ENCODE measurements at places on chromosomes 1 and 21.

GRCh38 chr1:17733661-17734060, 21.5 kb upstream of the ACTL8 start:
- no peak for DNase-seq

DNA sequence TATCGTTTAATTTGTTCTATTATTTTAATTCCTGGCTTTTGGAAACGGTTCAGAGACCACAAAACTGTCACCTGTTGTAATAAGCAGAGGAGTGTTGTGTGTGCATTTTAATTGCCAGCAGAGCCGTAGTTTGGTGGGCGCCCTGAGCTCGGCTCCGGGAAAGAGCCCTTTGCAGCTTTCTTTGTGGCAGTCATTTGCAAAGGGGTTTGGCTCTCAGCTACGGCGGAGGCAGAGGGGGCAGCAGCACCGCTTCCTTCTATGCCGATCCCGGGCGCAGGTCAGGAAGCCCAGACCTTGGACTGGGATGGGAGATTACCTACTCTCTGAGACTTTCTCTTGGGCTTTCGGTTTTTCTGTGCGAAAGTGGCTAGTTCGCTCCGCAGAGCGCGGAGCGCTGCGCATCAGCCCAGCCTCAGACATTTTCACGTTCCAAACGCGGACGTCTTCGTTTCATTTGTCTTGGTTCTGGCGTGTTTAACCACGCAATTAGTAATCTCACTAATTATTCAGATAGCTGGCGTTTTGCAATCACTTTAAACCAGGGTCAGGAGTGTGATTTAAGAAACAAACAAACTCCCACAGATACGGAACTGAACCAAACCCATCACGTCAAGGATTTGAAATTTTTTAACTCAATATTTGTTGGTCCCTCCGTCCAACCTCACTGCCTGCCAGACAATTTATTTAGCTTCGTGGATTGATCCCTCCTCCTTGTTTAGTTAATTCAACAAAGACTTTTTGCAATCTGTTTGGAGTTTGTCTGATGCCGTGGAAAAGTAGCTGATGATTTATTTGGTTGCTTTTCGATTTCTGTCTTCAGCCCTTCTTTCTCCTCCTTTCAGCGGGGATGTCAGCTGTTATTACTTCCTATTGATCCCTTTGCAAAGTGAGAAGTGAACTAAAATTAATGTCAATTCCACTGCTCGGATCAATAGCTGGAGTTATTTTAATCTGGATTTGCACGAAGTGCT, 3.9 kb downstream of the RNF220 start:
- DNase-seq, result no peak

DNA sequence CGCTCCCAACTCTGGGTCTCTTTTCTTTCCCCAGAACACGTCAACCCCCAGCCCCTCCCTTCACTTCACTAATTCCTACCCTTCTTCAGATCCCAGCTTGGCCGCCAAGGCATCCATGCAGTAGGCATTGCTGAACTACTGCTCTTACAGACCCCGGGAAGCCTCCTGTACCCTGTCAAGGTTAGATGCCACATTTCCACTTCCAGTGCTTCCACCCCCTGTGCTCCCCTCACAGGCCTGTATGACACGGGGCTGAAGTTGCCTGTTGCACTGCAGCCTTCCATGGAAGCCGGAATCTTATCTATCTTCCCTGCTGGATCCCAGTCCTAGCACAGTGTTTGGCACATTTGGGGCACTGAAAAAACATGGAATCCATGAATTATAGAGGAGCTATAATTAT, 99.0 kb upstream of the SOD1 start:
- no peak for DNase-seq

GRCh38 chr1:16092923-16093511, 19.6 kb upstream of the FAM131C start:
- DNase-seq, result no peak

DNA sequence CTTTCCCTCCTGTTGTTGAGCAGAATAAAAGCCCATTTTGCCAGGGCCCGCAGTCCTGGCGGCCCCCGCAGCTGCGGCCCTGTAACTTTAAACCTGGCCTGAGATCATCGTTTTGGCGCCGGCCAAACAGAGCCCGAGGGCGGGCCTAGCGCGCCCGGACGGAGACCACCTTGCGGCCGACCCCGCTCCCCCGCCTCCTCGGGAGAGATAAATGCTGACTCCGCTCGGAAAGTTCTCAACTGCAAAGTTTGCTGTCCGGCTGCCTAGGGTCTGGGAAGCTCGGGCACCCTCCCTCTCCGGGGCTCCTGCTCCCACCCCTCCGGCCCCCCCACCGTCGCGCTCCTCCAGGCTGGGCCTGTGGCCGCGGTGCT, at the start of gene PDPN:
TSS of gene PDPN (plus strand) at position 238 of the 371 bp plus-strand sequence. CDS start 202 bp downstream, outside the sequence.
- DNase-seq, result peak; percentile 85

DNA sequence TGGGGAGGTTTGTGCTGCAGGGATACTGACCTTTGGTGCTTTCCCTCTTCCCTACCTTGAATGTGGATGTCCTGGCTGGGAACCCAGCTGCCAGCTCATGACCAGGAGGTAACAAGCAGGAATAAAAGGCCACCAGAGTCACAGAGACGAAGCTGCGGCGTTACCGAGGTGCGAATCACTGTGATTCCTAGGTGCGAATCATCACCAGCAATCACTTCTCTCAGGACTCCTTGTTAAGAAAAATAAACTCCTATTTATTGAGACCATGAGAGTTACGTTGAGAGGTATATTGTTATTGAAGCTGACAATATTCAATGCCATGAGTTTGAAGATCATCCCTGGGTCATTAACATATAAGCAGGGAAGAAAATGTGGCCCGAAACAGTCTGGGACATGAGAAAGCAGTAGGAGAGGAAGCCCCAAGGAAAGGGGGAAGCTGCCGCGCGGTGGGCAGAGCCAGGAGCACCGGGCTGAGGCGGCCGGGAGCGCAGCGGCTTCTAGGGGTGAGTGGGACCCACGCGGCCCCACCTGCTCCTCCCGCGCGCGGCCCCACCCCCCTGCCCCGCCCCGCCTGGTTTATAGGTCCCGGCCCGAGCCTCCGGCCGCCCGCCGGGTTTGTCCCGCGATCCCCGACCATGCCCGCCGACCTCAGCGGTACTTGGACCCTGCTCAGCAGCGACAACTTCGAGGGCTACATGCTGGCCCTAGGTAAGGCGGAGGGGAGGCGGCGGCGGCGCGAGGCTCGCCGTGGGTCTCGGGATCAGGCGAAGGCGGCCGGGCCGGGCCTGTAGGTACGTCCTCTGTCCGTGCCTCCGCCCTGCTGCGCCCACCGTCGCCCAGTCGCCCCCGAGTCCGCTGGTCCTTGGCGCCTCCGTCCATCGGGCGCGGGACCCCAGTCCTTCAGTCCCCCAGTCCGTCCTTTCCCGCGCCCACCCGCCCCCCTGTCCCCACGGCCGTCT, at the start of gene RBP7:
TSS of gene RBP7 (plus strand) at position 605 of the 959 bp plus-strand sequence. CDS start at position 636, 31 bp downstream.
- peak; percentile 72 for DNase-seq

DNA sequence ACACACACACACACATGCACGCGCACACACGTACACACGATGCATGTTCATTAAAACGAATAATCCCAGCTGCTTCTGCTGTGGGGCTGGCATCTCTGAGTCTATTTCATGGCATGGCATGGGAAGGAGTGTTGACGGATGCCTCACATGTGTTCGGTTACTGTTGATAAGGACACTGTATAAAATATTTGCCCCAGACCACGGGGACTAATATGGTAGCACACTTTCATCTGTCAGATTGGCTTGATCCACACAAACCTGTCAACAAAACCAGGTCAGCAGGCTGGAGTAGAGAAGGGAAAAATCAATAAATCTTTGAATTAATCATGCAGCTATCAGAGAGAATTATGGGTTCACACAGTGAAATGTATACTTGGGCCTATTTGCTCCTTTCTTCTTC, 171.9 kb downstream of the DSCAM start:
- DNase-seq, result no peak

DNA sequence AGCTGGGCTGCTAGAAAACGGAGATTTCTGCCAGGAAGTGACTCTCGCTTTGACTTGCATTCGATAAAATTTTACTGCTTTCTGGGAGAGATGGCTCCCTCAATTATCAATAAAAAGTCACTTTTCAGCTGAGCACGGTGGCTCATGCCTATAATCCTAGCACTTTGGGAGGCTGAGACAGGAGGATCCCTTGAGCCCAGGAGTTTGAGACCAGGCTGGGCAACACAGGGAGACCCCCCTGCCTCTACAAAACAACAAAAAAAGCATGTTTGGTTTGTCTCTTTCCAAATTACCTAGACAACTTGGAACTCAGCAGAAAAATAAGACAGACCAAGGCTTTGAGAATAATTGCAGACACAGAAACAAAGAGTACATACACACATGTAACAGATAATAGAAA, 12.9 kb upstream of the ENSA start:
- no peak for DNase-seq

DNA sequence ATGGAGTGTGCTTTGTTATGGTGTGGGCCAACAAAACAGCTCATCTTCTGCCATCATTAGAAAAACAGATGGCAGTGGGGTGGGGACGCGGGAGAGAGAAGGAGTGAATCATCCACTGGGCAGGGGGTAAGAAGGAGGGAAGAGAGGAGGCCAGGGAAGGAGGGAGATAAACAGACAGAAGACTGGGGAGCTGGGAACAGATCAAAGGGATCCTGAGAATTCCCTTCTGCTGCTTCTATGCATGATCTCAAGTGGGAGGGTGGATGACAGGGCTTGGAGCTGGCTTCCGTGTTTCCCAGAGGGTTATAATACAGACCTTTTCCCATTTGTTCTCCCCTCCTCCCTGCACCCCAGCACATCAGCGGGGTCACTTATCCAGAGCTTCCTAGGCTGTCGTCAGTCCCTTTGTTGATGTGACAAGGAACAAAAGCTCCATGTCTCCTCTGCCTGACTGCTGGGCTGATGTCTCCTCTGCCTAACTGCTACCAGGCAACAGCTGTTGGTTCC, 338.6 kb downstream of the PAPPA2 start:
- DNase-seq, result no peak

- DNase-seq, result peak; percentile 79
Measured at GRCh38 chr1:35707601-35708440, 10.9 kb downstream of the C1orf216 start.

DNA sequence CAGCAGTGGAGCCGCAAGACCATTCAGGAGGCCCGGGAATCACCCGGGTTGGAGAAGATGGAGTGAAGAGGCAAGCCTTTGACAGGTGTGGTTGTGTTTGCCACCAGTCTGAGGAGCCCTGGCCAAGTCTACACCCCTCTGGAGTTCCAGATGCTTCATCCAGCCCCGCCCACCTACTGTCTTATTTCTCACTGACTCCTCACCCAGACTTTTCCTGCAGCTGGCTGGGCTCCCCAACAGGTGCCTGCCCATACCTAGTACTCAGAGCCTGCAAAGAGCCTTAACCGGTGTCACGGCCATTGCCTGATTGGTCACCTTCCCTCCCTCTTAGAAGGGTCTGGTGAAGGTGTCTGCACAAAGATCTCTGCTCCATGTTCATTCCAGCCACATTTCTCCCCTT, 16.0 kb downstream of the SLC9A1 start:
- no peak for DNase-seq

DNA sequence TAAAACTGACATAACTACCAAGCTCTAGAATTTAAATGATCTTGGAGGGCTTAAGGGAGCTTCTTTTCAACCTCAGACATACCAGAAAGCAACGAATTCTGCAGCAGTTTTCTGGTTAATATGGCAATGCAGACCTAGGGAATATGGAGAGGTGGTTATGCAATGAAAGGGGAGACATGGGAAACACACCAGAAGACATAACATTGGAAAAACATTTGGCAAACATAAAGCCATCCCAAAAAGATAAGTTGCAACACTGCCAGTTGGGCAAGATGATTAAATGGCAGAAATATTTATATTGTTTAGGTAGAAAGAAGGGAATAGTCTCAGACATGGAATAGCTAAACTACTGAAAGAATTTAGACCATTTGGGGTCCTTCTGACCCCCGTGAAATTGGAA, 104.5 kb downstream of the KCNJ6 start:
- no peak for DNase-seq

DNA sequence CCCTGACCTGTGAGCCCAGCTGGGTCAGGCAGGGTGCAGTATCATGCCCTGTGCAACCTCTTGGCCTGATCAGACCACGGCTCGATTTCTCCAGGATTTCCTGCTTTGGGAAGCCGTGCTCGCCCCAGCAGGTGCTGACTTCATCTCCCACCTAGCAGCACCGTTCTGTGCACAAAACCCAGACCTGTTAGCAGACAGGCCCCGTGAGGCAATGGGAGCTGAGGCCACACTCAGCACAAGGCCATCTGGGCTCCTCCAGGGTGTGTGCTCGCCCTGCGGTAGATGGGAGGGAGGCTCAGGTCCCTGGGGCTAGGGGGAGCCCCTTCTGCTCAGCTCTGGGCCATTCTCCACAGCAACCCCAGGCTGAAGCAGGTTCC, 29.6 kb downstream of the SLC19A1 start:
- no peak for DNase-seq

DNA sequence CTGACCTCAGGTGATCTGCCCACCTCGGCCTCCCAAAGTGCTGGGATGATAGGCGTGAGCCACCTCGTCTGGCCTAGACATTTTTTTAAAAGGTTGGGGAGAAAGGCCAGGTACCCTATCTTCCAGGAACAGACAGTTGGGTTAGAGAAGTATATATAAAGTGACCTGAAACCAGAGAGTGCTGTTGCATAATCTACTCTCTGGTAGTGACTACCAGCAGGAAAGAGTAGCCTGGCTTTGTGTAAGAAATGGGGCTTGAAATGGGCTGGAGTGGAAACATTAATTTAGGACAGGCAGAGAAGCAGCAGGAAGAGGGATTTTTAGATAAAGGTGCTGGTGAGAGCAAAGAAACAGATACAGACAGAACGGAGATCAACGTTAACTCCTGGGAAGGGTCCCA, 125.8 kb upstream of the HOOK1 start:
- DNase-seq, result no peak

GRCh38 chr1:186491336-186491735, 30.4 kb upstream of the PDC start:
- no peak for DNase-seq

GRCh38 chr1:10980094-10980577, 32.3 kb upstream of the TARDBP start:
- DNase-seq, result peak; percentile 85

GRCh38 chr21:44337941-44338895, 972 bp downstream of the CFAP410 start:
- DNase-seq, result peak; percentile 75

- DNase-seq, result no peak
Measured at GRCh38 chr1:15835205-15835740, 12.2 kb upstream of the SPEN start.

- peak; percentile 48 for DNase-seq
Measured at GRCh38 chr1:34113887-34114286, 51.1 kb downstream of the CSMD2 start.

DNA sequence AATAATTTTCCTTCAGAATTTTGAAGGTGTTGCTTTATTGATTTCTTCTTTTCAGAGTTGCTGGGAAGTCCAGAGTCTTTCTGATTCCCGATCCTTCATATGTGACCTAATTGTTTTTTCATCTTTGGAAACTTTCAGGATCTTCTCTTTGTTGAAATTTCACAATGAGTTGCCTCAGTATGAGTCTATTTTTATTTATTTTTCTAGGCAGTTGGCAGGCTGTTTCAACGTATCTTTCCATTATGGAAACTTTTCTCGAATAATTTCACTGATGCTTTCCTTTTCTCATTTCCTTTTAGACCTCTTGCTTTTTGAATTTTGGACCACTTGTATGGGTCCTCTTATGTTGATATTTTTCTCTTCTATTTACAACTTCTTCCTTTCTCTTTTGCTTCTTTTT, 354.3 kb downstream of the TGFB2 start:
- no peak for DNase-seq

- no peak for DNase-seq
Measured at GRCh38 chr1:90721210-90722194, 4.4 kb upstream of the BARHL2 start.
